ENCODE measurements at places on chromosomes 16 and 17.

DNA sequence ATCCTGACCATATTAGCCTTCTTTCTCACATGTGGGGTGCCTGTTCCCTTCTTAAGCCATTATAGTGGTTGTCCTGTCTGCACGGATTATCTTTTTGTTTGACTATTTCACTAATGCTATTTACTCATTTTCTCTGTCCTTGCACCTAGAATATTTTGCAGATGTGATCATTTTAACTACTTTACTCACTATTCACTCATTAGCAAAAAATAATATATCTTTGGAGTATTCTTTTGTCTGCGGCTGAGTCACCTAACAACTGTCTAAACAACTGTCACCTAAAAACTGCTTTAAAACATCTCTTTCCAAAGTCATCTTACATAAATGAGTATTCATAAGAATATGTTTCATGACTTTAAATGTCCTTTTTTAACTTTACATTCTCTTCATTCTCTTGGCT, 87.4 kb downstream of the KCNJ2 start:
- DNase-seq, result no peak

DNA sequence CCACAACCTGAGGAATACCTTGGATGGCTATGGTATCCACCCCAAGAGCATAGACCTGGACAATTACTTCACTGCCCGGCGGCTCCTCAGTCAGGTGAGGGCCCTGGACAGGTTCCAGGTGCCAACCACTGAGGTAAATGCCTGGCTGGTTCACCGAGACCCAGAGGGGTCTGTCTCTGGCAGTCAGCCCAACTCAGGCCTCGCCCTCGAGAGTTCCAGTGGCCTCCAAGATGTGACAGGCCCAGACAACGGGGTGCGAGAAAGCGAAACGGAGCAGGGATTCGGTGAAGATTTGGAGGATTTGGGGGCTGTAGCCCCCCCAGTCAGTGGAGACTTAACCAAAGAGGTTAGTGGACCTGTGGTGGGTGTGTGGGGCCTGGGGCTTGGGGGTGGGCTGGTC, 3.1 kb downstream of the NFE2L1 start:
- no peak for DNase-seq

- no peak for DNase-seq
Measured at GRCh38 chr16:1917056-1917664, 1.1 kb downstream of the HS3ST6 start.

DNA sequence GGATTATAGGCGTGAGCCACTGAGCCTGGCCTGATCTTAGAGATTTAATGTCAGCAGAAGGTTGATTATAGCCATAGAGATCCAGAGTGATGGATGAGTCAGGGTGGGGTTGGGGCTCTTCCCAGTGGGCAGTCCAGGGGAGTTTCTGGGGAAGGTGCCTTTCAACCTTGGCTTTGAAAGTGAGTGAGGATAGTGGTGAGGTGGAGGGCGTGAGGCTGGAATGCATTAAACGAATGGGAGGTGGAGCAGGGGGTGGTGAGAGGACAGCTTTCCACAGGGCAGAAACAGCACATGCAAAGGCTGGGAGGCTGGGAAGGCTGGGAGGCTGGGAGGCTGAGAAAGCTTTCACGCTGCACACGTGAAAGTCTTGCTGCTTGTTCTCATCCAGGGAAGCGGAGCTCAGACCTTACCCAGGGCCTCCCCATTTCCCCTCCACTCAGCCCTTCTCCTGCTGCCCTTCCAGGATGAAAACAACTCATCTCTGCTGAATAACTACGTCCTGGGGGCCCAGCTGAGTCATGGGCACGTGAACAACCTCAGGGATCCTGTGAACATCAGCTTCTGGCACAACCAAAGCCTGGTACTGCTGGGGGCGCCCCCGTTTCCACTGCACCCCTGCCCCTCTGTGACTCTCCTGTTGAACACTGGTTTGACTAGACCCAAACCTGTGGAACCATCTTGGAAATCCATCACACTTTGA, 22.3 kb downstream of the ADGRG5 start:
- DNase-seq, result no peak

DNA sequence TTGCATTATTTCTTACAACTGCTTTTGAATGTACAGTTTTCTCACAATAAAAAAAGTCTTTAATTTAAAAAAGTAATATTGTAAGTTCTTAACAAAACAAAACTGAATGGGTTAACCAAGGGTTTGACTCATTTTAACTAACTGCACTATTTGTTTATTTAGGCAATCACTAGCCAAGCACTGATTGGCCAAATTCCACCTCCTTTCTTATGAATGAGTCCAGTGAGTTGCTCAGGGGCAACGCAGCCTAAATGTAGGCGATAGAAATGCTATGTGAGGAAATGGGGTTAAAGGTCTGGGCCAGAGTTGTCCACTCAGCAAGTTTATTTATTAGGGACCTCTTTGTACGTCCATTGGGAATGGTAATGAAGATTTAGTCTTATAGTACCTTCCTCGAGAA, 89.6 kb upstream of the MAF start:
- DNase-seq, result no peak

DNA sequence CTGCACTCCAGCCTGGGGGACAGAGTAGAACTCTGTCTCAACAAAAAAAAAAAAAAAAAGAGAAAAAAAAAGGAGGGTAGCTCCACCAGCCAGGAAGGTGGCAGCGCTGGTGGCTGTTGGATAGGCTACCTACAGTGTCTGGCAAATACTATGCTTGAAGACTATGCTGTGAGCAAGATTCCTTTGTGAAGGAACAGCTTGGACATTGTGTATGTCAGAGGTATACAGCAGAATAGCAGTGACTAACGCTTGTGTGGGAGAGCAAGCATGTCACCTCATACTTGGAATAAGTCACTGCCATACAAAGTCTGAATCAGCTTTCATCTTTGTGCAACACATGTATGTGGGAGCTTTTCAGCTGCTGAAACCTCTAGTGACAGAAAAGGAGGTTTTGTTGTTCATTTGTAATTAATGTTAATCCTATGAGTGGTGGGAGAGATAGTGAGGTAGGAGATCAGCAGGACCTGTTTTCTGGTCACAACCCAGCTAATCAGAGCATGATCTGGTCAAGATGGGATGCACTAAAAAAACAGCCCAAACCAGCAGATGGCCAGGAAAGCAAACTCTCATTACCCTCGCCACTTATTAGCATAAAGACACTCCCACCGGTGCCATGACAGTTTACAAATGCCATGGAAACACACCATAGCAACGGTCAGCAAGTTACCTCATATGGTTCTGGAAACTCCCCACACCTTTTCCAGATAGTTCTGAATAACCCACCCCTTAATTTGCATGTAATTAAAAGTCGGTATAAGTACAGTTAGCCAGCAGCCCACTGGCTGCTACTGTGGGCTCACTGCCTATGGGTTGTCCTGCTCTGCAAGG, 6.8 kb upstream of the ITGAD start:
- no peak for DNase-seq

DNA sequence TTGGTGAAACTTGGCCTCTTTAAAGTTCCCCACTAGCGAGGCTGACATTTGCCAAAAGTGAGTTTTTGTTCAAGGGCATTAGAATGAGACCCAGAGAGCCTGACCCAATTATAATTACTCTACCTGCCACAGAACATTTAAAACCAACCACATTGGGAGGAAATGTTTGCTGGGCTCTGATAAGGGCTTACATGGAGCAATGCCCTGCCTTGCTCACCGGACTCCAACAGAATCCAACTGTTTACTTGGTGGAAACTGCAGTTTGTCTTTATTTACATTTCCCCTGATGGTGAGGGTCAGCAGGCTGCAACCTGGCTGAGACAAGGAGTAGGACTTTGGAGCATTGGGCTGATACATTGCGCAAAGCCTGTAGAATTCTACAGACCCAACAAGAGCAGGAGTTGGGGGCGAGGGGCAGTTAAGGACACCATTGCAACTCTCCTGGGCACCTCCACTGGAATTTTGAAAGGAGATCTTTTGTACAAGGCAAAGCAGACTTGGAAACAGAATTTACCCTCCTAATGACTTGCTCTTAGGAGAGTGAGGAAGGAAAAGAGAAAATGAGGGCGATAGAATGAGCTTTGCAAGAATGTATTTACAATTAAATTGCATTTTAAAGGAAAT, 368.6 kb downstream of the SHISA9 start:
- no peak for DNase-seq

DNA sequence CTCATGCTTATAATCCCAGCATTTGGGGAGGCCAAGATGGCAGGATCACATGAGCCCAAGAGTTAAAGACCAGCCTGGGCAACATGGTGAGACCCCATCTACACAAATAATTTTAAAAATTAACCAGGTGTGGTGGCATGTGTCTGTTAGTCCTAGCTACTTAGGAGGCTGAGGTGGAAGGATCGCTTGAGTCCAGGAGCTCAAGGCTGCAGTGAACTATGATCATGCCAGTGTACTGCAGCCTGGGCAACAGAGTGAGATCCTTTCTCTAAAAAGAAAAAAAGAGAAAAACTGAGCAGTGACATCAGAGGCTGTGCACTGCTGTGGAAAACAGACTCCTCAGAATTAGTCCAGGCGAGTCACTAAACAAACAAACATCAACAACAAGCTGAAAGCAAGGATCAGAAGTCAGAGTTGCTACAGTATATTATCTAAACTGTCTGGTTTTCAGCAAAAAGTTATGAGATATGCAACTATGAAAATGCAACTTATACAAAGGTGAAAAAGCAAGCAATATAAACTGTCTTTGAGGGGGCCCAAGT, 39.3 kb downstream of the CBFB start:
- no peak for DNase-seq

GRCh38 chr16:52141871-52142270, 405.1 kb downstream of the TOX3 start:
- DNase-seq, result no peak

- DNase-seq, result no peak
Measured at GRCh38 chr17:76707985-76708807, 2.6 kb downstream of the MXRA7 start.

DNA sequence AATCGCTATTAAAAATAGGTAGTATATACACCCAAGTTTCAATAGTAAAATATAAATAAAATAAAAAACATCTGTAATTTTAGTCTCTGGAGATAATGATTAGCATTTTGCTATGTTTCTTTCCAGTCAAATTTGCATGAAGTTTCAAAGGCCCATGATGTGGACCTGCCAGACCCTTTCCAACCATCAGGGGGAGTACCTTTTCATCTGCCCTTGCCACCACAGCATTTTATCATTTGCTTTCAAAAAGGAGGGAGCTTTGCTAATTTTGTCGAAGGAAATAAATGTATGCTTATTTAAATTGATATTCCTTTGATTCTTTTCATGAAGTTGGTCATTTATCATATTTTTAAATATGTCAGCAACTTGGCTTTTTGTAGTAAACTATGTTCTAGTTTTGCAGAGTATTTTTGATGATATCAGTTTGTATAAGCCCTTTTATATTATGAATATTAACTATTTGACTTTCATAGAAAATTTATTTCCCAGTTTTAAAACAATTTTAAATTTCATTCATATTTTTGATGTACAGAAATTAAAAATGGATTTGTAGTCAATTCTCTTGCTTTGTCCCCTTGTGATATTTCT, 115.2 kb upstream of the NETO2 start:
- no peak for DNase-seq

GRCh38 chr17:37305406-37305905, 70.3 kb upstream of the C17orf78 start:
- DNase-seq, result no peak

- no peak for DNase-seq
Measured at GRCh38 chr17:32971171-32971570, 20.5 kb upstream of the SPACA3 start.

GRCh38 chr17:57004944-57005579, 27.1 kb downstream of the SCPEP1 start:
- no peak for DNase-seq

All from effector memory CD4-positive, alpha-beta T cell (primary cell).